ENCODE measurements at places on chromosomes 1 and 21. TPM values are rescaled to one million over a fixed set of nuclear protein-coding genes. Genes with fewer than 3 reads are reported as not detected.

Gene CELA2A
- polyA plus RNA-seq = not detected

Gene CNKSR1
- polyA plus RNA-seq = 0.05 TPM

Gene PLD5
- polyA plus RNA-seq = not detected

Gene KIF2C
- 14.3 TPM for polyA plus RNA-seq

DNA sequence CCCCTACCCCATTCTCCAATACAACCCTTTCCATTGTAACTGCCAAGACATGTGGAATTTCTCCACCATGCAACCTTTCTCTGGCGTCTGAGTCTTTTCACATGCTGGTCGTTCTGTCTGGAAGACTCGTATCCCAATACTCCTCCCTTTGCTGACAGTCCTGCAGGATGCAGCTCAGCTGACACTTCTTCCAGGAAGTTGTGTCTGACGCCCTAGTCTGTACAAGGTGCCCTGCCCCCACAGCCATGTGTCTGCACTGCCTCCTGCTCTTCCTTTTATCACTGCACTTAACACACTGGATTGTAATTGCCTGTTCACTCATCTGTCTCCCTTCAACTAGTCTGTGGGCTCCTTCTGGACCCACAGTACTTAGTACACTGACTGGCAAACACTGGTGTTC, 188.0 kb downstream of the LMX1A start:
- no peak for DNase-seq

DNA sequence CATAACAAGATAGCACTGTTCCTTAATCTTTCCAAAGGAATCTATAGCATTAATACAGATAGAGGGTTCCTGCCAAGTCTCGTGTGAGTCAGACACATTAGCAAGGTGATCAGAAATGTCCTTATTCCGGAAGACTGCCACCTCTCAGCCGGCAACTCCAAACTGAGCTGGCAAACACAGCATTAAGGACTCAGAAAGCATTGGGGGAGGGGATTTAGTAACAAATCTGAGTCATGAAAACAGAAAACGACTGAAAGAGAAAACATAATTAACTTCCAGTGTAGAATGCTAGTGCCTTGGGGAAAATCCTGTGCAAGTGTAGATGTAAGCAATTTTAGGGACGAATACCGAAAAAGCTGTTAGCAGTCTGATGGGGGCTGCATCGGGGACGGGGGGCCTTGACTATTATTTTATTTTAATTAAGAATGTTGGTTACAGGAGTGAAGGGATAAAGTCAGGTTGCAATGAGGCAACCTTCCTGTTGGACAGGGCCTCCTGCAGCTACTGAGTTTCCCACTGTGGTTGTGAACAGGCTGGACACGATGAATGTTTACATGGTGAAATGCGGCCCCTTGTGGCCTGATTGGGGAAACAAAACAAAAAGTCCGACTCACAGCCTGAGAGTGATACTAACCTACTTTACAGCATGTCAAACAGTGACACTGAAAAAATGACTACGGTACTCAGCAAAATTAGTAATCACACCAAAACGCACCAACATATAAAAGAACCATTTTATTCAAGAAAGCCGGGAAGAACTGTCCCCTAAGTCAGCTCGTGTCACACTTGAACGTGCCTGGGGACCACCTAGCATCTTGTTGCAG, 20.7 kb downstream of the MIS18A start:
- DNase-seq = peak; percentile 54

DNA sequence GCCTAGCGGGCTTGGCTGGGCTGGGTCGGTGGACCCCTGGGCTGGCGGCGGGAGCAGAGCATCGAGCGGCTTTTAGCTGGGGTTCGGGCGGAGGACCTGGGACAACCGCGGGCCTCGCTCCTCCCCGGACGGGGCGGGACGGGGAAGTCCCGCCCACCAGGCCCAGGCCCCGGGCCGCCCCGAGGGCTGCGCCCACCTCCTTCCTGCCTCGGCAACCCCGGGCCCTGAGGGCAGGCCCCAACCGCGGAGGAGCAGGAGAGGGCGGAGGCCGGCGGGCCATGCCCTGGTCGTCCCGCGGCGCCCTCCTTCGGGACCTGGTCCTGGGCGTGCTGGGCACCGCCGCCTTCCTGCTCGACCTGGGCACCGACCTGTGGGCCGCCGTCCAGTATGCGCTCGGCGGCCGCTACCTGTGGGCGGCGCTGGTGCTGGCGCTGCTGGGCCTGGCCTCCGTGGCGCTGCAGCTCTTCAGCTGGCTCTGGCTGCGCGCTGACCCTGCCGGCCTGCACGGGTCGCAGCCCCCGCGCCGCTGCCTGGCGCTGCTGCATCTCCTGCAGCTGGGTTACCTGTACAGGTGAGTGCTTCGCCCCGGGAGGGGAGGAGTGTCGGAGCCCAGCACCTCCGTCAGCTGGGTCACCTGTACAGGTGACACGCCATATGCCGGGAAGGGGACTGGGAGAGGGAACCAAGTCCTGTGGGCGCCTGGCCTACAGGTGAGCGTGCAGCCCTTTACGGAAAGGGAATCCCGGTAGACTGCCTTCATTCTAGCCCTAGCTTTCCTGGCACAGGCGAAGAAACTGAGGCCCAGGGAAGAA, at the start of gene XKR8:
Gene XKR8, plus strand, starts transcription at position 182 of the 812 bp plus-strand sequence. Its CDS starts 97 bp downstream, at position 279.
- DNase-seq = peak; percentile 23

GRCh38 chr1:151539321-151540020, 638 bp upstream of the TUFT1 start:
- peak; percentile 88 for DNase-seq

- no peak for DNase-seq
These were observed 5.5 kb downstream of the AP4B1 start for GRCh38 chr1:113899111-113899510.

DNA sequence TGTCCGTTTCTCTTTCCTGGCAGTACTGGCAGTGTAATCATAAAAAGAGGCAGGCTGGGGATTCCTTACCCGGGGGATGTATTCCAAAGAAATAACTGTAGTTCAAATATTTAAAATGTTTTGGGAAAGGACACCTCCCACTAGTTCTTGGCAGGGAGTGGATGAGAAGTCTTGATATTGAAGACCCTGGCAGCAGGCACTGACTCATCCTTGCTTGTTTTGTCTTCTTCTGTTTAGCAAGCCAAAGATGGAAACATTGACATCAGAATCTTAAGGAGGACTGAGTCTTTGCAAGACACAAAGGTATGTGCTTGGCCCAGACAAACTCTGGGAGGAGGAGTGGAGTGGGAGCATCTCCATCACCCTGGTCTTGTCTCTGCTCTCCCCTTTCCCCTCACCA, 639 bp downstream of the IL20 start:
- no peak for DNase-seq
